NCI-H1417 treated with DMSO at 0.1 percent for 48 hours (cell line): ENCODE measurements at places on chromosomes 7 and 10.

DNA sequence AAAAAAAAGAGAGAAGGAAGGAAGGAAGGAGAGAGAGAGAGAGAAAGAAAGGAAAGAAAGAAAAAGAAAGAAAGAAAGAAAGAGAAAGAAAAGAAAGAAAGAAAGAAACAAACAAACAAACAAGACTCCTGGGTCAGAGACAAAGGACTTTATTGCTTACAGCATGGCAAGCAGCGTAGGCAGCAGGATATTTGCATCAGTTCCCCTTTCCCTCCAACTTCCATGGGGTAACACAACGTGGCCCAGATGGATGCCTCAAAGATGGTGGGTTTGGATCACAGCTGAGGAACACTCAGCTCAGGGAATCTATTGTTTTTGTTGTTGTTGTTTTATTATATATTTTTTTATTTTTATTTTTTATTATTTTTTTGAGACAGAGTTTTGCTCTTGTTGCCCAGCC, 128.5 kb upstream of the VKORC1L1 start:
- DNase-seq = no peak

- DNase-seq = no peak
Observed at GRCh38 chr7:99399597-99399996, 8.8 kb downstream of the PDAP1 start.

DNA sequence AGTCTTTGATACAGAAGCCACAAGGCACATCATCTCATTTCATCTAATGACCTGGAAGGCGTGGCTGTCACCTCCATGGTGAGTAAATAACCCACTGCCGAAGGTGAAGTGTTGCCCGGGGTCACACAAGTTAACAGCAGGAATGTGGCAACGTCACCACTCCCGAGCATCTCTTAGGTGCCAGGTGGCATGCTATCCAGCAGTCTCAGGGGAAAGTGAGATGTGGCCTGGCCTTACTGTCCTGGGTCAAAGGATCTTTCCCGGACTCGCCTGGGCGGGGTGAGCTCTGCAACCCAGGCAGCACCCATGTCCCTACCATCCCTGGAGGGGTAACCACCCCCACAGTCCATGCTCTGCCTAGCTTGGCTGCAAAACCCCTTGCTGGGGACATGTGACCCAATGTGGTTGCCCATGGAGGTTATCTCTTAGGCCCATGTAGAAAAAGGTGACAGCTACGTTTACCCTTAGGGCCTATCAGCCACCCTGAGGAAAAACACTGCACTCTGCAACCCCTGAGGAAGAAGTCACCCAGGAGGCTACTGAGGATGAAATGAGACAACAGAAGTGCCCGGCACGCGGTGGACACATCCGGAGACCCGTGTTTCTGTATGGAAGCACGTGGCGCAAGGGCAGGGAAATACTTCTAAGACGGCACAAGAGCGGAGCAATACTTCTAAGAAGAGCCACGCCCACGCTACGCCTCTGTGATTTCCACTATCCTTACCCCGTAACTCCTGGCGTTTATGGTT, 52.0 kb downstream of the BAIAP2L1 start:
- no peak for DNase-seq

GRCh38 chr7:111660478-111660877, 98.2 kb upstream of the IMMP2L start:
- DNase-seq = no peak

DNA sequence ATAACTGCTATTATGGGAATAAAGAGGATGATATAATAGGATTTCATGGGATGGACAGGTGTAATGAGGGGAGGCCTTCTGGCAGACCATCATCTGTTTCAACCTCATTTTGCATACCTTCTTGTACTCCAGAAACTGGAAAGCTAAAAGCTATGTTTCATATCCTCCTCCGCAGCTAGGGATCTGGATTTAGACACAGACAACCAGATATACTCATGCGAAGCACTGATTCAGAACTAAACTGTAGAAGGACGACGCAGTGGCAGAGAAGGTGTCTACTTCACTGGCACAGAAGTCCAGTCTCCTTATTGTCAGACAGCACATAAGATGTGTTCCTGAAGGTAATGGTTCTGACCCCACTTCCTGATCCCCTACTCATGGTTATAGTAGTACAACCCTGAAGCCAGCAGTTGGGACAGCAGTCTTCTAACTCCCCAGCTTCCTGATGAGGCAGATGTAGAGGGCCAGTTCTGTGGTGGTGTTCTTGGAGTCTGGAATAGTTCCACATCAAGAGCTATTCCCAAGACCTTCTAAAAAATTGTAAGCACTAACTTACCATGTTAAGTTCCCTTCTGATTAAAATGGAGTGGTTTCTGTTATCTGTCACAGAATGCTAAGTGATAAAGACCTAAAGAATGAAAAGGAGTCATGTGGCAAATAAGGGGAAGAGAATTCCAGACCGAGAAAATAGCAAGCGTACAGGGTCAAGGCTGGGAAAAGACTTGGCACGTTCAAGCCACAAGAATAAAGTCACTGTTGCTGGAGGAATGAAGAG, 550.3 kb downstream of the GRM8 start:
- no peak for DNase-seq

GRCh38 chr10:26621889-26622711, 75.4 kb upstream of the PDSS1 start:
- DNase-seq = no peak

- DNase-seq = no peak
Observed at GRCh38 chr7:116940689-116941370, 12.5 kb upstream of the ST7 start.

GRCh38 chr7:138205614-138206150, 129.4 kb downstream of the AKR1D1 start:
- DNase-seq = no peak

- no peak for DNase-seq
Observed at GRCh38 chr10:60096761-60097513, 190.6 kb upstream of the CCDC6 start.

- DNase-seq = no peak
Observed at GRCh38 chr10:3622845-3623621, 162.0 kb downstream of the KLF6 start.
